ENCODE measurements at places on chromosomes 1 and 21.

DNA sequence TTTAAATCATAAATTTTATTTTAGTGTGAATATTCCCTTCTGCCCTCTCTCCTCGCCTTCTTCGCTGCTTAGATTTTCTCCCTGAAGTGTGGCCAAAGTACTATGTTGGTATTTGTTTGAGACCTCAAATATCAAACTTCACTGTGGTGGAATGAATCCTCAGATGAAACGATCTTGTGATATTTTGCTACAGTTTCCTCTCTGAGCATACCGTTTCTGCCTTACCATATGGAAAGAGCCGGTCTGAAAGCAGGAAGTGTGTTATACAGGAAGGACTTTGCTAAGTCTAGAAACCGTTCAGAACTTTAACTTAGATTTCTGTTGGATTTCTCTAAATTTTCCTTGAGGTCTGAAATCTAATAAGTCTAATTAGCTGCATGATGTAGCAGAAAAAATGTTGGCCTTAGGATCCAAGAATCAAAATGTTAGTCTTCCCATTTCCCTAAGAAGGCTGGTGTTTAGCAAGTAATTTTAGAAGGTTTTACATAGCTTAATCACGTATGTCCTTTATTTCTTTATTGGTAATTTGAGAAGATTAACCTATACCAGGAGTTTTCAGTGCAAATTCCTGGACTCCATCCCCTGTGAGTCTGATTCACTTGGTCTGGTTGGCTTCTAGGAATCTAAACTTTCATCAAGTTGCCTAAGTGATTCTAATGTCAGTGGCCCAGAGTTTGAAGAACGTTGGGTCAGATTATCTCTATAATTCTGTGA lies 30.7 kb downstream of the SDCCAG8 start:
- DNase-seq: no peak

DNA sequence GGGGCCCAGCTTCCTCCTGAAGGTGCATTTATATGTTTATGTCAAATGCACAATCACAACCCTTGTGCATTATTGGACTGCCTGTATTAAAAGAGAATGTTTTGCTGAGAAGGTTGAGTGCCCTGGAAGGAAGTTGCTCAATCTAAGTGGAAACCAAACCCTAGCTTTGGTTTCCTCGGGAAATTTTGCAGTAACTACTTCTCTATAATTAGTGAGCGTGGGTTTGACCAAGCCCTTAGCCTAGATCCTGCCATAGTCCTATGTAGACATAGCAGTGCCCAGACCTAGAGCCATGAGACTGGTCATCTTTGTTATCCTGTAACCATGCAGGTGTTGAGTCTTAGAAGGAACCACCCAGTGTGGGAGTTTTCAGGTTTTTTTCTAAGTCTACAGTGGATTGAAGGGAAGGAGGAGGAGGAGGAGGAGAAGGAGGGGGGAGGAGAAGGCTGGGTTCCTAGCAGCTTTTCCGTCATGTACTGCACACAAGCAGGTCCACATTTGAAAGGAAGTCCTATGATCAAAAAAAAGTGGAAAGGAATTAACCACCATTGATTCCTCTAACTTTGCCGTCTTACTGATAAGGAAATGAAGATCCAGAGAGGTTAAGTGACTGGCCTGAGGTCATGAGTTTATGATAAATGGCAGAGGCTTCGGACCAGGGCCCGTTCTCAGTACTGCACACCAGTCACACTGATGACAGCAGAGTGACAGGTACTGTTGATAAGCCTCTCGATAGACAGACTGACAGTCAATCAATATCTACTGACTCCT lies 72.2 kb upstream of the LYST start:
- DNase-seq: no peak

DNA sequence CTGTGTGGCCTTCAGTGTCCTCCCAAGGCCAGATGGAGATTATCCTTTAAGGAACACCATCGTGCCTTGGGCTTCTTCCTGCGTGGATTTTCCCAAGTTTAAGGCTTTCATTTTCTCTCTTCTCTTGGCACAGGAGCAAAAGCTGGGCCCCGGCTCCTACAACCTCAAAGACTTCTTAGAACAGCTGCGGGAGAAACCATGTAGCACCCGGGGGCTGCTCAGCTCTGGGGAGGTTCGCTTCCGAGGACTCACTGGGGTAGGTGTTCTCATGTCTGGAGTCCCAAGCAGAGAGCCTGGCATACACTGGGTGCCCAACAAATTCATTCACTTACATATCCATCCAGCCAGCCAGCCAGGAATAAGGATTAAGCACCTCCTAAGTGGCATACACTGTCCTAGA lies 6.6 kb upstream of the TTC22 start:
- no peak for DNase-seq

- no peak for DNase-seq
These were observed 480.4 kb upstream of the ZRANB2 start for GRCh38 chr1:71561206-71561605.

DNA sequence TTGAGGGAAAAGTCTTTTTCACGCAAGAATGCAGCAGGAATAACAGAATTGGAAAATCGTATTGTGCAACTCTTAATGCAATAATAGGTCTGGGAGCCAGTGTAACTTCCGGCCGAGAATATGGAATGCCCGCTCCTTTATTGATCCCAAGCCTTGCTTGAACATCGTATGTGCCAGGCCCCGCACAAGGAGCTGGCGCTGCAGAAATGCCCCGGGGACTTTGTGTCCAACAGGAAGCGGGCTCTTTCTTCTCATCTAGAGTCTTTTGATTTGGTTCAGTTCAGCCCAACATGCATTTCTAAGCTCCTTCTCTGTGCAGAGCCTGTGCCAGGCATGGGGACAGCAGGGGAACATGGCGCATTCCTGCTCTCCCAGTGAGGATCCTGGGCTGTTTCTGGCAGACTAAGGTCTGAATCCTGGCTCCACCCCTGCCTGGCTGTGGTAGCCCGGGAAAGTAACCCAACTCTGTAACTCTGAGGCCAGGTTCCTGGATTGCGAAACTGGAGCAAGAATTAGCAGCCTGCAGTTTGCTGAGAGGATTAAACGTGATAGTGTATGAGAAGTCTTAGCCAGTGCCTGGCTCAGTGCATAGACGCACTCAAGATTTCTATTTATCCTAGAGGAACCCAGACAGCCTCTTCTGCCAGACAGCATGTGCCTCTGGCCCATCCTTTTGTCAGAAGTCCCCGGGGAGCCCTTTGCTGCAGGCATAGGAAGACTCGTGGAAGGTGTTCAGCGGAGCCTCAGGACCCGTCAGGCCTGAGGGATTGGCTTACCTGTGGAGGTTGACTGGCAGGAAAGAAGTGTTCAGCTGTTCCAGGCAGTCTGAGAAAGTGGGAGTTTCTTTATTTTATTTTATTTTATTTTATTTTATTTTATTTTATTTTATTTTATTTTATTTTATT lies 987 bp upstream of the CDCP2 start:
- no peak for DNase-seq
